Uterus (tissue), 4 donors: ENCODE measurements at places on chromosomes 11 and 22.

GRCh38 chr11:19499026-19499669, 213.5 kb upstream of the NAV2 start:
- no peak for DNase-seq

GRCh38 chr11:128289048-128289447, 298.3 kb downstream of the ETS1 start:
- DNase-seq = no peak

- DNase-seq = no peak
Observed at GRCh38 chr11:122071709-122072202, 44.3 kb downstream of the BLID start.

DNA sequence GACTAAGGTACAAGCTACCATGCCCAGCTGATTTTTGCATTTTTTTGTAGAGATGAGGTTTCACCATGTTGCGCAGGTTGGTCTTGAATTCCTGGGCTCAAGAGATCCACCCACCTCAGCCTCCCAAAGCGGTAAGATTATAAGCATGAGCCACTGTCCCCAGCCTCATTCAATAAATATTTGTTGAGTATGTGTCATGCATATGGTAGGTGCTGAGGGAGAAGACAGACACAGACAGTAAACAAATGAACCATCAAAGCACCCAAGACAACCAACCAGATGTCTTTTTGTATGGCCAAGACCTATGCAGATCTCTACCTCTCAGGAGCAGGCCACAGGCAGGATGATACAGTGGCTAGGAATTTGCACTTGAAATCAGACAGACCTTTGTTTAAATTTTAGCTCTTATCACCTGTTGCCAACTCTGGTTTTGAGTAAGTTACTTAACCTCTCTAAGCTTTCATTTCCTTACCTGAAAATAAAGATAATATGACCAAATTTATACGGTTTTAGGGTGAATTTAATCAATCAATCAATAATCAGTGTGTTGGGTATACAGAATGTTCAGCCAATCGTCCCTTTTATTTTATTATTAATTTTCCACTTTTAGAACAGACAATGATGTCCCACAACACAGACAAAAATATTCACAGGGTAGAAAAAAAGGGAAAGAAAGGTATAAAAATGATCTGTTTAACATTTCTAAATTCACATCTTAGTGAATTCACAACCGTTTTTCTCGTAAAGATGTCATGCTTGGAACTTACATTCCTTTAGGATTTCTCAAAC, 128.2 kb downstream of the SGSM3 start:
- no peak for DNase-seq

DNA sequence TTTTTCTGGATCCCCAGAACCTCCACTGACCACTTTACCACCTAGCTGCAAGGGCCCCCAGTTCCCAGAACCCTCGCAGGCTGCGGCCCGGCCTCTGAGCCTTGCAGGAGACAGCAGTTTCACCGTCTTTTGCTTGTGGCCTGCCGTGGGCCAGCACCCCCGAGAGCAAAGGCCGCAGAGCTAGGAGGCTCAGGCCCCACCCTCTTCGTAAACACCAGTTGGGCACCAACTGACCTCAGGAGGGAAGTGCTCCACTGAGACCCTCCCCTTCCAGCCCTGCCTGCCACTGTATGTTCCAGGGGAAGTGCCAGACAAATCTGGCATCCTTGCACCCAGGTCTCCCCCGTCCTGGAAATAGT, 23.4 kb upstream of the CREB3L1 start:
- DNase-seq = no peak

- DNase-seq = no peak
Observed at GRCh38 chr11:116856423-116856822, 19.0 kb upstream of the APOA1 start.

DNA sequence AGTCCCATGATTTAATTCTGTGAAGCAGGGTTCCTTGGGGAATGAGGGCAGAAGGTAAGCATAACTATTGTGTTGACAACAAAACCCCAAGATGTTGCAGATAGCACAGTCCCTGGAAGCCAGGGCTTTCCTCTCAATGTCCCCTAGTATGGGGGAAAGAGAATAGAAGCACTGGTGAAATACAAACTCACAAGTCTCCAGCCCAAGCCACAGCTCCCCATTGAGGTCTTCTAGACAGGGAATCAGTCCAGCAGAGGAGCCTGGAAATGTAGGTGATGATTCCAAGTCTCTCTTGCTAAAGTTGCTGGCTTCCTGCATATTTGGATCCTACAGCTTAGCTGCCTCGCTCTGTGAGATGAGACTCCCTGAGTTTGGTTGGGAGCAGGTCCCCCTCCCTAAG, 31.7 kb upstream of the DRD2 start:
- DNase-seq = no peak

GRCh38 chr11:20327377-20327935, 36.1 kb upstream of the HTATIP2 start:
- DNase-seq = no peak

GRCh38 chr22:23557036-23557435, 23.1 kb downstream of the IGLL1 start:
- DNase-seq = no peak

DNA sequence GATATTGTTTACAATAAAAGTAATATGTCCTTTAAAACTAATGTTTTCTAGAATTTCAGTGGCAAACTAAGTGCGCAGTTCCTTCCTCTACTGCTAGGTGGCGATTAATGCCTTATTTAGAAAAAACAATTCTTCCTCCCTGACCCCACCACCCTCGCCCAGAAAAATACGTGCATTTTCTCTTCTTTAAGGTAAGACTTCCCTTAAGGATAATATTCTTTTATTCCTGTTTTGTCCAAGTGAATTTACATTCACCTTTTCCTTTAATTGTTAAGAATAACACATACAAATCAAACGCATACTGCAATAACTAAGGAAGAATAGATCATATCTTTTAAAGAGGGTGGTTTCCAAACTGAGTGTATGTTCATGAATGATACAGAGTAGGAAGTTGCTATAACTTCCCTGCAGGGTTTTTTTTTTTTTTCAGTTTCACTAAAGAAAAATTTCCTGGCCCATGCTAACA, 17.0 kb upstream of the PSMA1 start:
- no peak for DNase-seq

DNA sequence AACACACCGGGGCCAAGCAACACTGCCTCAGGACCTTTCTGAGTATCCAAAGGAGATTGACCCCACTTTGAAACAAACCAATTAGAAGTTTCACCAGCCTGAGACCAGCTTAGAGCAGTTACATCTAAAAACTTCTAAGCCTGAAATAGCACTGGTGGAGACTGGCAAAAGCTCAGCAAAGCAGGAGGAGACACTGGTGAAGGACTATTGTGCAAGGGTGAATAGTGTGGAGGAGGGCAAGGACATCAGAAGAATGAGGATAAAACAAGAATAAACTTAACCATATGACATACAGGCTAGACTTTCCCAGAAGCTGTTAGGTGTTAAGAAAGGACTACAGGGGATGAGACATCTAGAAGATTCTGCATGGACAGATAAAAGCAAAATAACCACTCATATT, 152.4 kb downstream of the FCHSD2 start:
- DNase-seq = no peak

GRCh38 chr11:69460540-69461257, 20.8 kb upstream of the LINC01488 start:
- DNase-seq = no peak

GRCh38 chr11:9562716-9563115, 10.8 kb upstream of the WEE1 start:
- no peak for DNase-seq

DNA sequence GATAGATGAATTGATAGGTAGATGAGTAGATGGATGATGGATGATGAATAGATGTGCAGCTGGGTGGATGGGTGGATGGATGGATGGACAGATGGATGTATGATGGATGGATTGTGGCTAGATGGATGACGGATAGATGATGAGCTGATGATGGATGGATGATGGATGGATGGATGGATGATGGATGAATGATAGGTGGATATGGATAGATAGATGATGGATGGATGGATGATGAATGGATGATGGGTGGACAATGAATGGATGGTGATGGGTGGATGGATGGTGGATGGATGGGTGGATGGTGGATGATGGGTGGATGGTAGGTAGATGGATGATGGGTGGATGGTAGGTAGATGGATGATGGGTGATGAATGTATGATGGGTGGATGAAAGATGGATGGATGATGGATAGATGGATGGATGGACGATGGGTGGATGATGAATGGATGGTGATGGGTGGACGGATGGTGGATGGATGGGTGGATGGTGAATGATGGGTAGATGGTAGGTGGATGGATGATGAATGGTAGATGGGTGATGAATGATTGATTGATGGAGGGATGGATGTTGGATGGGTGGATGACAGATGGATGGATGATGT, 1261.7 kb downstream of the BRD1 start:
- DNase-seq = no peak

- no peak for DNase-seq
Observed at GRCh38 chr11:88415495-88415894, 78.0 kb upstream of the CTSC start.

GRCh38 chr11:92931746-92932422, 37.6 kb upstream of the MTNR1B start:
- DNase-seq = no peak

DNA sequence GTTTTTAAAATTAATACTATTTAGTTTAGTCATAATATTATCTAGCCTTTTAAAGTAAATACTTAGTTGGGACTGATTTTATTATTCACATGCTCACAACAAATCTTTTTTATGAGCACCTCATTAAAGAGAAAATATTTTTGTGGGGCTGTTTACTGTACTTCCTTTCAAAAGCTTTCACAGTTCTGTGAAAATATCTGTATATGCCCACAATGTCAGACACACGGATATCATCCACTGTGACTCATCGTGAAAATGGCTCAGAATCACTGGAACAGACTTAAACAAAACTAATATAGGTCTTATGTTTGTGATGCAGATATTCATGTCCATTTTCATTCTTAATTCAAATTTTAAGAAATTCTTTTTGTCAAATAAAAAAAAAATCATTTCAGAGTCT, 305.2 kb downstream of the RAB38 start:
- no peak for DNase-seq

DNA sequence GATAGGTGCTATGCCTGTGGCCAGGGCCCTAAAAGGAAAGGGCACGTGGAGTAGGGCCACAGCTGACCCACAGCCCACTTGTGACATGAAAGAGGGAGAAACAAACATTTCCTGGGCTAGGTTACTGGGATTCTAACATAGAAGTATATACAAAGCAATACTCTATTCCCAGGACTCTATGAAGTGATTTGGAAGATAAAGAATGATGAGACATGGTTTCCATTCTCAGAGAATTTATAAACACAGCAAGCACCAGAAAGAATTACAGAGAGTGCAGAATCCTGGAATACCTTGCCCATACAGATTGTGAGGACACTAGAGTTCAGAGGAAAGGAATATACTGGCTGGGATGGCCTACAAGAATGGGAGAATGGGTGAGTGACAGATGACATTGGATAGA, 86.4 kb downstream of the KIRREL3 start:
- DNase-seq = no peak

DNA sequence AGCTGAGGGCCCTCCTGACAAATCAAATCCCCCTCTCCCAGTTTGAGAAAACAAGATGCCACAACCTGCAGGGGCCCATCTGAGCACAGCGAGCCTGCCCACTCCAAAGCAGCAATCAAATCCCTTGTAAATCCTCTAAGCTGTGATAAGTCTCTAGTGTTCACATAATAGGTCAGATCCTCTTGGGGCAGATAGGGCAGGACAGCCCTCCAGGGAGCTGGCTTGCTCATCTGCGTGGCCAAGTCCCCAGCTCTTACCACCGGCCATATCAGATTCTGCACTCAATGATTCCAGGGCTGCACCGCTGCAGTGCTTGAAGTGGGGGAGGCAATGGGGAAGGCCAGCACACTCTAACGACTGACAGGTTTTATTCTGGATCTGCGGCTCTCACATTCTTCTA, 29.6 kb upstream of the FLI1 start:
- DNase-seq = no peak

GRCh38 chr11:132095230-132096131, 725.1 kb downstream of the NTM start:
- no peak for DNase-seq

DNA sequence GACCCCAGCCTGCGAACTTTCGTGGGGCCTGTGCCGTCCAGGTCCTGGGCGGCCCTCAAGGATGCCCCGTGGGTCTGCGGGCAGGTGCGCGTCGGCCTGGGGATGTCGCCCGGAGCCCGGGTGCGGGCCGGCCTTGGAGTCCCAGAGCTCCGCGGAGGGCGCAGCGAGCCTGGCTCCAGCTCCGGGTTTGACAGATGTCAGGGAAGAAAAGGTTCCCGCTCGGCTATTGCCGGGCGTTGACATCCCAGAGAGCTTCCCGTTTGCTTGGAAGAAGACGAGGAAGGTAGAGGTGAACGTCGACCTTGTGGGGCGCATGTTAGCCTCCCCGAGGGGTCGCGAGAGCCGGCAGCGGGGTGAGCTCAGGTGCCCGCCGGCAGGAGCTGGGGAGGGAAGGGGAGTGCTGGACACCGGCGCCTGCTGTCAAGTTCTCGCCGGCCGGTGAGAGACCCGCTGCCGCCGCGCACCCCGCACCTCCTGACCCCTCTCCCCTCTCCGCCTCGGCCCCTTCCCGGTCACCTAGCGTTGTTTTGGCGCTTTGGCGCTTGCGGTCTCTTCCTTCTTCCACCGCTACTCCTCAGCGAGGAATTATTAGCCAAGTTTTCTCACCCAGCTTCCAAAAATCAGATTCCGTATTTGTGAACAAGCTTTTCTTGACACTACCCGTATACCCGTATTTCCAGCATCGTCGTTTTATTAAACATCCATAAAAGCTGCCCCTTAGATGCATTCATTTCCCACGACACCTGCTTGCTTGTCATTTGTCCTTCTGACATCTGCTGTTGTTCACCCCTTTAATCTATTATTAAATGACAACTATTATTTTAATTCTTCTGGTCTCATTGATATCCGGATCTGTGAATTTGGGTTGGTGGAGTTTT, 1.3 kb downstream of the BMAL1 start:
- no peak for DNase-seq

DNA sequence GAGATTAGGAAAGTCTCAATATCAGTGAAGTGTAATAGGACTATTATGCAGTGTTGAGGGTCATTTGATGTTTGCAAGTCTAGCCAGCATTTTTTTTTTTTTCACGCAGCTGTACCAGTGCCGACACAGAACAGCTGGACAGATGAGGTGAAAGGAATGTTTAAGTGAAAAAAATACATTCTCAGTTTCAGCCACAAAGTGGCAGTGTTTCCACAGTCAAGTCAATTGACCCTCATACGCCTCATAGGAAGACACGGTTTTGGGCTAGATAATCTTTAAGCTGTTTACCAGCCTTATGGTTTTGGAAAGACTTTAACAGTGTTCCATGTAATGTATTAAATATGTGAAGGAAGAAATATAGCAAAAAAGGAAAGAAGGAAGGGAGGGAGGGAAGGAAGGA, 349.9 kb upstream of the ANO3 start:
- DNase-seq = no peak

- no peak for DNase-seq
Observed at GRCh38 chr22:43796567-43796966, 15.5 kb downstream of the EFCAB6 start.

- no peak for DNase-seq
Observed at GRCh38 chr11:36314434-36314767, 18.3 kb downstream of the PRR5L start.
